Thymus (tissue), 14 donors: ENCODE measurements at places on chromosomes 7 and 10. TPM values are rescaled to one million over a fixed set of nuclear protein-coding genes. Genes with fewer than 3 reads are reported as not detected.

Gene UNC5B
- total RNA-seq = 4.2 TPM

Gene CPXM2
- 5.8 TPM for total RNA-seq

Gene SUPV3L1
- total RNA-seq = 26.0 TPM

Gene H2BK1
- total RNA-seq = not detected

Gene CRCP
- 18.8 TPM for total RNA-seq

Gene MSS51
- 1.2 TPM for total RNA-seq

Gene MOGAT3
- not detected for total RNA-seq

- DNase-seq = no peak
- H3K27me3 ChIP-seq = no peaks in the 10 kb centered on the region
- peak overlapping the region; percentile 97 for H3K4me3 ChIP-seq
- peak overlapping the region; percentile 86 for H3K27ac ChIP-seq
- H3K36me3 ChIP-seq = peaks cover 29% of the 10 kb centered on the region
Observed at GRCh38 chr7:143288836-143289235, 685 bp downstream of the CASP2 start.

DNA sequence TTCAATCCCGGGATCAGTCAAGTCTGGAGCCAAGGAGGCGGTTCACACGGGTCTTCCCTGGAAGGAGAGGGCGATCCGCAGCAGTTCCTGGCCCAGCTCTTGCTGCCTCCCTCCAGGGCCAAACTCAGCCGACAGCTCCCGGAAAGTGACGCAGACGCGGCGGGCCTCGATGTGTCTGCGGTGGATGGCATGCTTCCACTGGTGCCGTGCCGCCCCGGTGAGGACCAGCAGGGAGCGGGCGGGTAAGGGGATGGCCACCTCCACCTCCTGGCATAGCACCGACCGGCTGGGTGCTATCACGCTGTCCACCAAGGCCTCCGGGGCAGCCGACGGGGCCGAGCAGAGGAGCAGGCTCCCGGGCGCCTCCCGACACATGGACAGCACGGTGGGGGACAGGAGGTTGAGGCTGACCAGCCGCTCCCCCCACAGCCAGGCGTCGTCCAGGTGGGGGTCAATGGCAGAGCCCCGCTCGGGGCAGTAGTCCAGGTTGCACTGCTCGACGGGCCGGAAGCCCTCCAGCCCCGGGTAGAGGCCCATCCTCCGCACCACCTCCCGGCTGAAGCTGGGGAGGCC, 7.2 kb downstream of the ALKBH4 start:
- H3K27me3 ChIP-seq = no peaks in the 10 kb centered on the region
- DNase-seq = no peak
- H3K4me1 ChIP-seq = no peaks in the 10 kb centered on the region
- peaks cover 44% of the 10 kb centered on the region for H3K36me3 ChIP-seq

- H3K27me3 ChIP-seq = peaks cover 2% of the 10 kb centered on the region
- no peaks in the 10 kb centered on the region for H3K4me1 ChIP-seq
- no peak overlapping the region for H3K27ac ChIP-seq
- no peaks in the 10 kb centered on the region for H3K36me3 ChIP-seq
- DNase-seq = no peak
Observed at GRCh38 chr10:77554996-77555397, 82.6 kb downstream of the KCNMA1 start.

GRCh38 chr10:100742076-100742771, 3.2 kb upstream of the PAX2 start:
- no peak overlapping the region for H3K4me3 ChIP-seq
- no peak for DNase-seq
- H3K27me3 ChIP-seq = peaks cover 95% of the 10 kb centered on the region
- H3K4me1 ChIP-seq = no peaks in the 10 kb centered on the region
- H3K27ac ChIP-seq = no peak overlapping the region
- H3K36me3 ChIP-seq = no peaks in the 10 kb centered on the region

GRCh38 chr7:93566876-93567275, 7.6 kb downstream of the CALCR start:
- H3K27me3 ChIP-seq = no peaks in the 10 kb centered on the region
- no peak overlapping the region for H3K27ac ChIP-seq

DNA sequence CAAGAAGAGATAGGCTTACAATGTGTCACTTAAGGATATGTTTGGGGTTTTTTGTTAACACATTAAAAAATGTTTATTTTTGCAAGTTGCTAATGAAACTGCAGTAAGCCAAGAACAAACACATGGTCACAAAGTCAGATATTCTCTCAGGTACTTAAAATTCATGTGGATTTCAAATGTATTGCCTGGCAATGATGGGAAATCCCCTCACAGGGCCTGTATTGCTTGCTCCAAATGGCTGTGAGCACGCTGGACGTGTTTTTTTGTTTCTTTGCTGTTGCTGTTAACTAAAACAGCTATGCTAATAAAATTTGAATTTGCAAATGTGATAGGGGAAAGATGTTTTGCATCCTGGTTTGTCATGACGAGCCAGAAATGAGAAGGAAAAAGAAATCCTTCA, 3.8 kb upstream of the CELF2 start:
- peak overlapping the region; percentile 28 for H3K27ac ChIP-seq
- peaks cover 55% of the 10 kb centered on the region for H3K4me1 ChIP-seq
- H3K36me3 ChIP-seq = no peaks in the 10 kb centered on the region
- no peak overlapping the region for H3K4me3 ChIP-seq

GRCh38 chr10:70405037-70405824, 1.3 kb downstream of the EIF4EBP2 start:
- H3K4me3 ChIP-seq = peak overlapping the region; percentile 70
- peak overlapping the region; percentile 94 for H3K27ac ChIP-seq
- no peaks in the 10 kb centered on the region for H3K27me3 ChIP-seq
- H3K36me3 ChIP-seq = peaks cover 4% of the 10 kb centered on the region
- peaks cover 16% of the 10 kb centered on the region for H3K4me1 ChIP-seq

GRCh38 chr10:131843881-131844284, 56.9 kb upstream of the PPP2R2D start:
- no peaks in the 10 kb centered on the region for H3K27me3 ChIP-seq
- no peaks in the 10 kb centered on the region for H3K4me1 ChIP-seq
- no peak overlapping the region for H3K27ac ChIP-seq
- no peaks in the 10 kb centered on the region for H3K36me3 ChIP-seq
- no peak for DNase-seq

DNA sequence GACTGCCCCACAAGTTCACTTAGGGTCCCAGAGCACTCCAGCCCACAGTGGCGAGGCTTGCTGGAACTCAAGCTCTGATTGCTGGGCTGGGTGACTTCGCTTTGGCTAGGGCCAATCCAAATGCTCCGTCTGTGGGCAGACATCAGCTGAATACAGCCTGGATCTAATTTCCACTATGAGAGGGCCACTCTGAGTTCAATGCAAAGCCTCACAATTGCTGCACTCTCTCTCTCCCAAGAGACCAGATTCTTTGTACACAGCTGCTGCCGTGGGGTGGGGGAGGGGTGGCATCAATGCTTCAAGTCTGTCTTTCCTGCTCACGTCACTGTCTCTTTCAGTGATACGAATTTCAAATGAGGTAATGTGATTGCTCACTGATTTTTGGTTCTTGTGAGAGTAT, 47.3 kb upstream of the BPGM start:
- H3K36me3 ChIP-seq = no peaks in the 10 kb centered on the region
- H3K27me3 ChIP-seq = no peaks in the 10 kb centered on the region
- H3K4me1 ChIP-seq = no peaks in the 10 kb centered on the region
- no peak overlapping the region for H3K4me3 ChIP-seq

- H3K36me3 ChIP-seq = no peaks in the 10 kb centered on the region
- no peaks in the 10 kb centered on the region for H3K27me3 ChIP-seq
- H3K27ac ChIP-seq = no peak overlapping the region
- H3K4me3 ChIP-seq = no peak overlapping the region
Observed at GRCh38 chr10:122331615-122332446, 42.7 kb upstream of the PLEKHA1 start.

- H3K4me3 ChIP-seq = no peak overlapping the region
- no peaks in the 10 kb centered on the region for H3K4me1 ChIP-seq
- peaks cover 12% of the 10 kb centered on the region for H3K36me3 ChIP-seq
- H3K27me3 ChIP-seq = no peaks in the 10 kb centered on the region
- no peak for DNase-seq
Observed at GRCh38 chr10:101956117-101956516, 99.9 kb downstream of the ARMH3 start.

DNA sequence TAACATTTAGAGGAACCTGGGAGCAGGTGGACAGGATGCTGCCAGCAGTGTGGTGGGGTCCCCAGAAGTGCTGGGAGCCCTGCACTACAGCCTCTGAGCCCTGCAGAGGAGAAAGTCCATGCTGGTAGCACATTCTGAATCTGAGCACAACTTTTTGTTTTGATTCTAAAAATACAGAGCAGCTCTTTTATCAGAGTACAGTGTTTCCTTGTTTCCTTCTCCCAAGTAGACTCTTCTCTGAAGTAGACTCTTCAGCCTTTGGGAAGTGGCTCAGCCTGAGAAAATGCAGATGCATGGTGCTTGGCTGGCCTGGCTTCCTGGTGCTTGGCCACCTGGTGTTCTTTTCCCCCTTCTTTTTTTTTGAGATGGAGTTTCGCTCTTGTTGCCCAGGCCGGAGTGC, 9.1 kb downstream of the ADCY1 start:
- H3K4me3 ChIP-seq = no peak overlapping the region
- no peak overlapping the region for H3K27ac ChIP-seq
- no peak for DNase-seq
- peaks cover 5% of the 10 kb centered on the region for H3K27me3 ChIP-seq

DNA sequence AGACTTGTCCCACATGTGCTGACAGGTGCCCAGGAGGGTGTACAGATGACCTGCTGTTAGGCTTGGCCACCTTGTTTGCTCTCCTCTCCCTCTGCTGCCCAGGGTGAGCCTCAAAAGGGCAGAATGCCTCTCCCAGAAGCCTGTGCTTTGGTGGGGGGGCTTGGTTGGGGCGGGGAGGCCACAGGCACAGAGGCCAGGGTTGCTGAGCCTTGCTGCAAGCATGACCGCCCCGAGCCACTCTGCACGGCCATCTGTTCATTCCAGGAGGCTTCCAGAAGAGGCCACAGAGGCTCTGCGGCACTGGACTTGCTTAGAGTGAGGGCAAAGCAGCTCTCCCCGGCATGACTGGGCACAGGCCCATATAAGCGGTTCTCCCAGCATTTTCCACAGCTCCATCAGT, 190.8 kb downstream of the GLRX3 start:
- H3K27me3 ChIP-seq = no peaks in the 10 kb centered on the region
- DNase-seq = no peak
- H3K27ac ChIP-seq = no peak overlapping the region
- H3K36me3 ChIP-seq = no peaks in the 10 kb centered on the region
- H3K4me1 ChIP-seq = no peaks in the 10 kb centered on the region
- H3K4me3 ChIP-seq = no peak overlapping the region

DNA sequence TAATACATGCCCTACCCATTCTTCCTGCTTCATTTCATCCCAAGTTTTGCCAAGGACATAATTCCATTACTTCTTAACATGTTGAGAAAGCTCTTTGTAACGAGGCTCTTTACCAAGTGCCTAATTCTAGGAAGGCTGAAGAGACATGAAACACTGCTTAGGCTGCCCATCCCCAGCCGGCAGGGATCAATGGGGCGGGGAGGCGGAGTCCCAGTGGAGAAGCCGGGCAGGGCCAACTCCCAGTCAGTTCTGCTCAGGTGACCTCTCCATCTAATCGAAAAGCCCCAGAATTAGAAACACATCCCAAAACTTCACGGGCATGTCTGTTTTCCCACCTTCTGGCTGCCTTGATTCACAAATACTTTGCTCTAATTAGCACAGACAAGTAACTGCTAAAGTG, 89.5 kb upstream of the LYZL1 start:
- no peak overlapping the region for H3K27ac ChIP-seq
- H3K27me3 ChIP-seq = peaks cover under 1% of the 10 kb centered on the region
- no peaks in the 10 kb centered on the region for H3K36me3 ChIP-seq

DNA sequence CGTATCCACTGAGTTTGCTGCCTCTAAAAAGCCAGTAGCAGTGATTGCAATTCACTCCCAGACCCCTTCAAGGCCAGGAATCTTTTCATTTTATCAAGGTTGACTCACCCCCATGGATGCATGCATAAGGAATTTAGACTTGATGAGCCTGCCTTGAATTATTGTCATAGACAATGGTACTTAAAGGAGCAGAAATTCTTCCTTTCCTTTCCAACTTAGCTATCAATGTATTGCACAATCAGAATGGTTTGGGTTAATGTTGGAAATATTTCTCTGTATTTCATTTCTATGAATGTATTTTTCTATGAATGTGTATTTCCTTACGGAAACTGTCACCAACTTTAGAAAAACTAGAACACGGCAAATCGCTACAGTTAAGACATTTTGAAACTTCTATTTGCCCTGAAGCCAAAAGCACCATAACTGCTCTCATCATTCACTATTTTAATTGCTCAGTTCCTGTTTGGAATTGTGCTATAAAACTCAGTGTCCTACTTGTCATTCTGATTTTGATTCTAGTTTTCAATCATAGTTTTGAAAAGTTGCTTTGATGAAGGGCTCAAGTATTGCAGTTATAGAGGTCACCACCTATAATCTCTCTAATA, 355.7 kb upstream of the AKR1E2 start:
- no peaks in the 10 kb centered on the region for H3K27me3 ChIP-seq
- no peak for DNase-seq
- no peaks in the 10 kb centered on the region for H3K4me1 ChIP-seq

- peaks cover 35% of the 10 kb centered on the region for H3K27me3 ChIP-seq
- H3K4me1 ChIP-seq = peaks cover 11% of the 10 kb centered on the region
- no peak for DNase-seq
Observed at GRCh38 chr10:77925410-77925794, 1.2 kb downstream of the DLG5 start.
